ENCODE measurements at places on chromosomes 4 and X. TPM values are rescaled to one million over a fixed set of nuclear protein-coding genes. Genes with fewer than 3 reads are reported as not detected.

- DNase-seq = no peak
Observed at GRCh38 chr4:15901007-15901406, 37.5 kb downstream of the FGFBP1 start.

DNA sequence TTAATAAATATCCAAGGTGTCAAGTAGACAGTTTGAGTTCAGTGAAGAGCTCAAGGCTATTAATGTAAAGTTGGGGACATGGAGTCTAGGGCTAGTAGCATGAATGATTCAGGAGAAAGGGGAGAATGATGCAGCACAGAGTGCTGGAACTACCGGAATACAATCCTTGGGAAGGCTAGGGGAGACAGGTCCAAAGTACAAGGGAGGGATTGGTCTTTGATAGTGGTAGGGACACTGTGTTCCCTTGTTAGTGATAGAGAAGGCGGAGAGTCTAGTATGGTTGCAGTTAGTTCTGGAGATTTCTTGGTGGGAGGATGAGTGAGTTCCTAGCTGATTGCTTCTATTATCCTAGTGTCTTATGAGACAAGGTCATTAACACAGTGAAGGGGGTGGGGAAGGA, 8.7 kb downstream of the GCNA start:
- DNase-seq = no peak

- no peak for DNase-seq
Observed at GRCh38 chr4:14583331-14583730, 418.9 kb upstream of the CPEB2 start.

GRCh38 chrX:20514358-20514757, 247.6 kb upstream of the RPS6KA3 start:
- DNase-seq = peak; percentile 79

DNA sequence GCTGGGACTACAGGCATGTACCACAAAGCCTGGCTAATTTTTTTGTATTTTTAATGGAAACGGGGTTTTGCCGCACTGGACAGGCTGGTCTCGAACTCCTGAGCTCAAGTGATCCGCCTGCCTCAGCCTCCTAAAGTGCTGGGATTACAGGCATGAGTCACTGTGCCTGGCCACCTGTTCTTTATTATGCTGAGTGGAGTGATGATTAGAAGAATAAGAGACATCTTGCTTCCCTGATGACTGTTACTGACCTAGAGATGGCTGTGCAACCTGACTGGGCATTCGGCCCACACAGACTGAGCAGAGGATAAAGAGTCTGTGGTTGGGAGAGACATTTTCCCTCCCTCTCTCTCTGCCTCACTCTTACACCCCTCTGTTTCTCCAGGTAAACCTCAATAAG, 56.7 kb downstream of the SPINK2 start:
- no peak for DNase-seq

The TMEM144 gene
- 25.4 TPM for total RNA-seq

DNA sequence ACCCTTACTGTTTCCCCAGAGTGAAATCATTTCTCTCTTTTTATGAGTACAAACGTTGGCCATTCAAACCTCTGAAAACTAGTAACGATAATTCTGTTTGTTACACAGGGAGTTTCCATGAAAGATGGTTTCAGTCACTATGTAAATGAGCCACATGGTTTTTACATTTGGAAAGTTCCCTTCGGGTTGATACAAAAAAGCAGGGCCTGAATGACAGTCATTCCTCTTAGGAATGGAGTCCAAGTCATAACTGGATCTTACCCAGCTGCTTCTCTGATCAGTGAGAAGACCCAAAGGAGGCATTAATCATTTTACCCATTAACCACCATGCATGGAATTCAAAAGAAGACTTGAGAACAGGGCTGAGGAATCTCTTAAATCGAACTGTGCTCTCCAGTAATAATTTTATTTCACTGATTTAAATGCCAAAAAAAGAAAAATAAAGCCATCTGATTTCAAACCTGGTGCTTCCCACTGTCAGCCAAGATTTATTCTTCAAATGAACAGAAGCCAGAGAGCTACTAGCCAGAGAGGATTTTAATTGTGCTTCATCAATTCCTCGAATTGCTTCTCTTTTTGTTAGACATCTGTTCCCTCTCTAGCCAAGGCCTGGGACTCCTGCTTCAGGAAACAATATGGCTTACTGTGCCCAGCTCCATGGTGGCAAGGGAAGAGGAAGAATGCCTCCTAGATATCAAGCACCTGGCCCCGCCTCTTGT, 3.2 kb downstream of the SOWAHB start:
- DNase-seq = no peak

The AMBN gene
- not detected for total RNA-seq

DNA sequence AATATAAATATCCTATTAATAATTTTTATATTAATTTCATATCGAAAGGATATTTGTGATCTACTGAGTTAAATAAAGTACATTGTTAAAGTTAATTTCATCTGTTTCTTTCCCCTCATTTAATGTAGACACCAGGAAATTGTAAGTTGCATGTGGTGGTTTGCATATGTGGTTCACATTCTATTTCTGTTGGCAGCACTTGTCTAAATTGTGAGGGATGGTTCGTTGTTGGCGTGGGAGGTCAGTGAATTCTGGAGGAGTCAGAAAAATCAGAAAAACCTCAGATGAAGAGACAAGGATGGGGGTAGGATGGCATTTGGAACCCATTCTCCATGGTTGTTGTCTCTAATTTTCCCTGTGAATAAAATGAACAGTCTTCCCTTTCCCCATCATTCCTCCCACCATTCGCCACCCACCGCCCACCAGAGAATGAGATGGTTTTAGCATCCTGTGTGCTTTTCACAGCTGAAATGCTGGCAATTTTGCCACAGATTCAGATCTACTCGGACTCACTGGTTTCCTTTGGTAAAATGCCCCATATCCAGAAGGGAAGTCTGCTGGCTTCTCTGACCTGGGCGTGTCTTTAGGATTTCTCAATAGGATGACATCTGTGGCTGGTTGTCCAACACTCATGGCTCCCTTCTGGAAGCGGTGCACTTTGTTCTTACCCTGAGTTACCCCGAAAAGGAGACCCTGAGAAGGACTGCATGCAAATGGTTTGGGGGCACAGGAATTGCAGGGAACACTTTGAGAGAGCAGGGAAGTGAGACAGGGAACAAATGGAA, 52.3 kb downstream of the LGI2 start:
- DNase-seq = no peak

GRCh38 chr4:141220271-141220670, 424 bp upstream of the ZNF330 start:
- DNase-seq = no peak

- peak; percentile 73 for DNase-seq
Observed at GRCh38 chrX:14064626-14065432, 35.1 kb upstream of the GEMIN8 start.

The BEX1 gene
- total RNA-seq = not detected

- DNase-seq = no peak
Observed at GRCh38 chr4:36914106-36914505, 330.4 kb upstream of the NWD2 start.

GRCh38 chr4:73275318-73275654, 16.7 kb upstream of the ANKRD17 start:
- peak; percentile 51 for DNase-seq

The SPINK2 gene
- total RNA-seq = not detected

- no peak for DNase-seq
Observed at GRCh38 chr4:8270912-8271815, 1.6 kb downstream of the HTRA3 start.

The RNF150 gene
- total RNA-seq = 0.75 TPM

DNA sequence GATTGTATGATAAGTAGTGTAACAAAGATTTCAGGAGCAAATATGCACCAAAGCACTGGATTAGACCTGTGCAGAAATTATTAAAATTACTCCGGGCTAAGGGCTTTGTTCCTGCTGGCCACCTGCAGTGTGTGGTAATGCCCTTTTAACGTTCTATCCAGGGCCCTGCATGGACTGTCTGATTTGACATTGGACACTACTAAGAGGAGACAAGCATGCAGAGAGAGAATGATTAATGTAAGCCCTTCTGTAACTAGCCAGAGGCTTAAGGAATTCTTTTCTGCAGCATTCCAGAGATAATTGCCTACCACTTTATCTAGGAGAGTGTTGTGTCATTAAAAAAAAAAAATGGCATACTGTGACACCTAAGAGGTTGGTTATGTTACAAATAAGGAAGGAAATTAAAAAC, 117.0 kb downstream of the PCDH7 start:
- peak; percentile 87 for DNase-seq

DNA sequence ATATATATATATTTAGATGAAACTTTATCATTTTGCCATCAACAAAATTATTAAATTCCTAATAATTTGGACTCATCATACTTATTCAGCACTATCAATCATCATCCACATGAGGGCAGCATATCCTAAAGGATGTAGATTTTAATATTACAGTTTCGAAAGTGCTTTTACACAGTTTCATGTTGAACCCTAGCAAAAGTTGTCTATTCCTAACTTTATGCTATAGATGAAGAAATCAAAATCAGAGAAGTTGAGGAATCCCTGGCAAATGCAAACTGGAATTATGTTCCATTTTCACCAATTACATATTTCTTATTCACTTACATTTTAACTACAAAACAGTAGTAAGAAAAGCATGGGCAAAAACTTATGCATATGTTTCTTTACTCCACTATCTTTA, 36.6 kb upstream of the UGT2A1 start:
- peak; percentile 12 for DNase-seq

GRCh38 chr4:77893451-77893850, 30.8 kb downstream of the MRPL1 start:
- no peak for DNase-seq

The CA5B gene
- 4.2 TPM for total RNA-seq

DNA sequence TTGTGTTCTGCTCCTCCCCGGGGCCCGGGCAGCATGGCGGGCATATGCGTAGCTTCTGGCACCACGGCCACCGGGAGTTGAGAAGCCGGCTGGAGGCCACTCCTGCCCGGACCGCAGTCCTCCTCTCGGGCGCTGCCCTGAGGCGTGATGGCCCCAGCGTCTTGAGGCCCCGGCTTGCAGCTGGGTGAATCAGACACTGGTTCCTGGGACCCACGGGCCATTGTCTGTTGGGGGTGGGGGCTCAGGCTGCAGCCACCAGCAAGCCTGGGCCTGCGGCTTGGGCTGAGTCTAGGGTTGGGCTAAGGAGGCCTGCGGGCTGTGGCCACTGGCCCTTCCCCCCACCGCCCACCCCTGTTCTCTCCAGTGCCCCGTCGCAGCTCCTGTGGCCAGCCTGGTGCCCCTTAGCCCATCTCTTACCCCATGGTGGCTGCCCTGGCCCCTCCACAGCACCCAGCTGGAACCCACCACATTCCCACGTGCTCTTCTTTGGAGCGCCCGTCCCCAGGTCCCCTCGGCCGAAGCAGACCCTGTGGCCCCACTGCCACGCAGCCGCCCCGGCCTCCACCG, 6.7 kb upstream of the UVSSA start:
- no peak for DNase-seq

- DNase-seq = peak; percentile 38
Observed at GRCh38 chr4:186068581-186069348, at the start of gene TLR3. Gene TLR3 (plus strand): TSS chr4:186069156. CDS start chr4:186076620, 7,464 bp downstream.

DNA sequence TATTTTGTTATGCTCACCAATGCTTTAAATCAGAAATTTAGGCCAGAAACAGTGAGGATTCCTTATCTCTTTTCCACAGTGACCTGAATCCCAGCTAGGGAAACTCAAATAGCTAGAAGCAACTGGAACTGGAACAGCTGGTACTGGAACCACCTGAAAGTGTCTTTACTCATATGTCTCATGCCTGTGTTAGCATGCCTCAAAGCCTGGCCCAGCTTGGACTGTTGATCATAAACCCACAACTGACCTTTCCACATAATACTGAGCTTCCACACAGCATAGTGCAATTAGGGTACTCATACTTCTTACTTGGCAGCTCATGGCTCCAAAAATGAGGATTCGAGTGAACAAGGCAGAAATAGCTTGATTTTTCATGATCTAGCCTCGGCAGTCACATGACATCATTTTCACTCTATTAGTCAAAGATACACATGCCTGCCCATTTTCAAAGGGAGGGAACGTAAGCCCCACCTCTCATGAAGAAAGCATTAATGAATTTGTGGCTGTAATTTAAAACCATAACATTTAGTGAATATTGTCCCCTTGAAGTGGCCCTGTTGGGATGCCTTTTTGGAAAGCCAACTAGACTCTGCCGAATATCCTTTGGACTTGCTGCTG, 80.8 kb upstream of the ACSL1 start:
- DNase-seq = no peak

The PAGE2B gene
- not detected for total RNA-seq

DNA sequence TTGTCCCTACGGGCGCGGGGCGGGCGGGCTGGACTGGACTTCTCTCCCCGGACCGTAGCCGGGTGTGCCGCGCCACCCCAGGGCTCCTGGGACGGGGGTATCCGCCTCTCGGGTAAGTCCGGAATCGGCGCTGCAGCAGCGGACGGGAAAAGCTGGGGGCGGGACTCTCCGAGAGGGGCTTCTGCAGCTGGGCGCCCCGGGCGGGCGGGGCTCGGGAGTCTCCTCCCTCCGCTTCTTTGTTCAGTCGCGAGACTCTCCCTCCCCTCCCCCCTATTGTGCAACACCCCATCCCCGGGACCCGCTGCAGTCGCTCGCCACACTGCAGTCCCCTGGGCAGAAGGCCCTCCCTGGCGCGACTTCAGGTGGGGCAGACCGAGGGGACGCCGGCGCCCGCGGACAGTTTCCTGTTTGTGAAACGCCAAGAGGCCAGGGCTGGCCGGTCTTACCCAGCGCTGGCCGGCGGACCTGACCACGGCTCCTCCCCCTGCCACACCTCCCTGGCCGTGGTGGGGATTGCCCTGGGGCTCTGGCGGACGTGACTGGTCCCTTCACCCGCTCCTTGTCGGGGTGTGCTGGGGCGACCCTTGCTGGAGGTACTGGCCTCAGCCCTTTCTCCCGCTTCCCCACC, 966 bp downstream of the CCNG2 start:
- DNase-seq = peak; percentile 88

DNA sequence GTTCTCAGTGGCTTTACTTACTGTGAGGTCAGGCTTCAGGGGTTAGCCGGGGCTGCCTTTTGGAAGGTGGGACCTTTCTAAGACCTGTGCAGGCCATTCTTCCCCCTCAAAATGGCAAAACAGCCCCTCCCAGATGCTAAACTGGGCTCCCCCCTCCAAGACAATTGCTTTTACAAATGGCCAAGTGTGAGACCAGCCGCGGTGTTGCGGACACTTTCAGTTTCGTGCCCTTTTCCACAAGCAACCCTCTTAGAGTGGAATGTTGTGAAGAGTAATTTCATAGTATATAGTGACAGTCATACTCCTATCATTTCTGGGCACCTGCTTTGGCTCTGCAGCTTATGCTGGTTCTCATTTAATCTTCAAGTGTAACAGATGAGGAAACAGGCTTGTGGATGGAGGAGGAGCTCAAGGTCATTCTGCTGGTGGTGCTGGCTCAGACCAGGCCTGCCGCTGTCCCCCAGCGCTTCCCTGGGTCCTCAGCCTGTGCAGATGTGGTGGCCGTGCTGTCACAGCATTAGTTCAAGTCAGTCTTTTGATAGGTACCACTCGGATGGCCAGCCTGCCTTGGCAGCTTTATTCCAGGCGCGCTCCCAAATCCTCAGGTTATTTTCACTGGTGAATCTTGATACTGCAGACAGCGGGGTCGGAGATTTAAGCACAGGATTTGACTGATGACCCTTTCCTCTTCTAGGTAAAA, 55.0 kb upstream of the TADA2B start:
- no peak for DNase-seq

GRCh38 chrX:118506805-118507480, 11.3 kb downstream of the DOCK11 start:
- peak; percentile 44 for DNase-seq

Measured in Caki2 (cell line).